Right kidney (tissue), 9 donors: ENCODE measurements at places on chromosomes 3 and 15.

DNA sequence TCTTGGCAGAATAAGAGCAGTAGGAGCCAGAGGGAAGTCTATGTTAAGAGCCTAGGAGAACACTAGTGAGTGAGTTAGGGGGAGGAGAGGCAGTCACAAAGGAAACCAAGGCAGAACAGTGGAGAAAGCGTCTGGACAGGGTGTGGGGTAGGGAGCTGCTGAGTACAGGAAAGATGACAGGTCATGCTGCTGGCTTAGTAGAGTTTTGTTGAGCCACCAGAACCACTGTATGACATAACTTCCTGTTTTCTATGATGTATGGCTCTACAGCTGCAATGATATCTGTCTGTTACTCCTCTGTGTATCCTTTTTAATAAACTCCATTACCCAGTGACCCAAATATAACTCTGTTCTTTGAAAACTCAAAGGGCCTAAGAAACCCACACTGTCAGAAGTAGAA, 10.6 kb upstream of the STT3B start:
- DNase-seq = no peak

DNA sequence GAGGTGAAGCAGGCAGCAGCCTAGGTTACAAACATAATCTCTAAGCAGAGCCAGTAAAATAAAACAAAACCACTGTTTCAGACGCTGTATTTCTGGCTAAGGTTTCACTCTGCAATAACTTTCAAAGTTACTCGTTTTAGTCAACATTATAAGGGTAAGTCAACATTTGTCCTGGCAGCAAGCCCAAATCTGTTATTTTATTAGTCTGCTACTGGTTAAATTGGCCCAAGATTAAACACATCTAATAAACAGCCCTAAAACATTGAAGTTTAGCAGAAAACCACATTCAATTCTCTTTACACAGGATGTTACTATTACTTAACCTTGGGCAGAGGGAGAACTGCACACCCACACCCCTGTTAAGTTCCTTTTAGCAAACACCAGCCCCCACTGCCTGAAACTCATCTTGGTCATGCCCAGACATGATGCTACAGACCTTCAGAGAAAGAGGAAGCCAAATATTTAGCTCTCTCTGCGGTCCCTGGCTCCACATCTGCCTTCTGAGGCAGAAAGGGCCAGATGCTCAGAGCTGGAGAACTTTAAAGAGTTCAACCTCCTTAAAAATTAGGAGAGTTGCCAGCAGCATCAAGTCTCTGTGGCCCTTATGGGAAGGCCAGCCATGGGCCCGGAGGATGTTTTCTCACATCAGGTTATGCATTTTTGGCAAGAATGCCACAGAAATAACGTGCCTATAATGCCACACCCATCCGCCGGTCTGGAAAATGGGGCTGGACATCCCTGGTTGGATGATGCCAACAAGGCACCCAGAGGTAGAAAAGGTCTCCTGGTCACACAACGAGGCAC, 17.9 kb downstream of the ARHGEF3 start:
- DNase-seq = no peak

- DNase-seq = no peak
These were observed 81.4 kb upstream of the BCHE start for GRCh38 chr3:165918657-165918979.

DNA sequence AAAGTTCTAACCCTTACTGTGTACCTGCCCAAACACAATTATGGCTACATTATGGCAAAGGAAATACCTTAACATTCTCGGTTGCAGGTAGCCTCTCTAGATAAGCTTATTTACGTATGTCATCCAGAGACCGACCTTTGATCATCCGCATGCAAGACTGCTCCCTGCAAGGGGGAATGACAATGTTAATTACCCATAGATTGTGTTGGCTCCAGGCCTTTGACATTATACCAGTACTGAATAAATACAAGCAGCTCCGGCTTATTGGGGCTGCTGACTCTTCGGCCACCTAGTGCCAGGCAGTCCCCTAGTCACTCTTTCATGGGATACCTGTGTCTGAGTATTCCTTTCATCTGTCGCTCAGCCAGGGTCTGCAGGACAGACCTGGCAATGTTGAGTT, 223.5 kb downstream of the DTWD1 start:
- DNase-seq = no peak

DNA sequence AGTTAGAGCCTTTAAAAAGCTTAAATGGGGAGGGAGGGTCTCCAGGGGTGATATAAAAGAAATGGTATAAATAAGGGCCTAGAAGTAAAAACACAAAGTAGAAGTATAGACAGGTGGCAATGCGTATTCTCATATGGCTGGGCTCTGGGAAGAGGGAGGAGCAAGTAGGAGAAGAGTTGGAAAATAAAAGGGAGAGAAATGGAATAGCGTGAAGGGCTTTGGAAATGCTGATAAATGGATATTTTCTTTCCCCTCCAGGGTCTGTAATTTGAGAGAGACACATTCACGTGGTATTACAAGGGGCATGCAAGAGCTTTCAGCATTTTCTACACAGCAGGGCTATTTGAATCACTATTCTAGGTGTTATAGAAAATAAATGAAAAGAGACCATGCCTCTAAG, 313.7 kb downstream of the RYR3 start:
- no peak for DNase-seq

DNA sequence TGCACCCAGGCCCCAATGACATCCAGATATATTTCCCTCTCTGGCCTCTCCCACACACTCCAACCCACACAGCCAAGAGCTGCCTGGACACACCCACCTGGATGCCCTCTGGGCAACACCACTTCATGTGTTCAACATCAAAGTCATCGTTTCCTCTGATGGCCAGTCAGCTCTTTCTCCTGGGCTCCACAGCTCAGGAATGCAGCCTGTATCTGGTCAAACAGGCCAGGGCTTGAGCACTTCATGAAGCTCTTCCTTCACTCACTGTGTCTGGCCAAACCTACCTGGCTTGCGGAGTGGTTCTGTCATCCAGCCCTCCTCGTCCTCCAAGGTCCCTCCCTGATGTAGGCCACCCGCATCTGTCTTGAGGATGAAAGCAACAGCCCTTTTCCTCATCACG, 35.8 kb upstream of the SLC6A11 start:
- no peak for DNase-seq

GRCh38 chr15:76340803-76341365, 4.3 kb downstream of the ISL2 start:
- DNase-seq = no peak
